Foreskin keratinocyte (primary cell): ENCODE measurements at places on chromosomes 5 and 9. TPM values are rescaled to one million over a fixed set of nuclear protein-coding genes. Genes with fewer than 3 reads are reported as not detected.

Gene ATG10
- total RNA-seq = 4.7 and 5.6 TPM in 2 replicates

GRCh38 chr5:146716636-146717035 is 161.9 kb downstream of the PPP2R2B start:
- no peak for DNase-seq

DNA sequence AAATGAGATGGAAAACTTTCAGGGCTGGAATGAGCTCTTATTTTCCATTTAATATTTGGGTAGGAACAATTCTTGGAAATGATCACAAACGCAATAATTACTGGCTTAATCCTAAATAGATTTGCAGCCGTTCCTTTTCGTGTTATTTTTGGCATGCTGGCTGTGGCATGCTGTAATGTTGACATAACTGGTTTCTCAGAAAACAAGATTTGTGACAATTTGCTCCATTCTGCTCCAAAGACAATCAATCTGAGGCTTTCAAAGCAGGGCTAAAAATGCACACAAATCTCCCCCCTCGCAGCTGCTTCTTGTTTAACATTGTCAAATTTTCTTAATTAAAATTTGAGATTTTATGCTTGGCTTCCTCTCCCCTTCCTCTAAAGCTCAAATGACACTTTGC is 151.2 kb downstream of the TTC39B start:
- DNase-seq = no peak

Gene CDH6
- total RNA-seq = not detected in 2 replicates

GRCh38 chr5:81014348-81014747 is 54.2 kb downstream of the RASGRF2 start:
- no peak for DNase-seq

Gene SPINK14
- total RNA-seq = not detected in 2 replicates

Gene LHFPL2
- total RNA-seq = 18.9 and 22.5 TPM in 2 replicates

- peak; percentile 33 for DNase-seq
Observed at GRCh38 chr9:91395106-91395552, 28.5 kb downstream of the NFIL3 start.

Gene ZDHHC11
- total RNA-seq = 0.67 and 1.7 TPM in 2 replicates

DNA sequence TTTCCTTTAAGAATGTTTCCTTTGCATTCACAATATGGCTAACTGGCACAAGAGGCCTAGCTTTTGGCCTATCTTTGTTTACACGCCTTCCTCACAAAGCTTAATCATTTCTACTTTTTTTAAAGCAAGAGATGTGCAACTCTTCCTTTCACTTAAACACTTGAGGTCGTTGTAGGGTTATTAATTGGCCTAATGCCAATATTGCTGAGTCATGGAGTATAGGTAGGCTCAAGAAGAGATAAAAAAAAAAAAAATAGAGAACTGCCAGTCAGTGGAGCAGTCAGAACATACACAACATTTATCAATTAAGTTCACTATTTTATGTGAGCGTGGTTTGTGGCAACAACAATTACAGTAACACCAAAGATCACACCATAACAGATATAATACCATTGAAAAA is 5.9 kb downstream of the FKBP15 start:
- DNase-seq = peak; percentile 44

GRCh38 chr5:27821681-27822080 is 783.3 kb upstream of the CDH9 start:
- DNase-seq = peak; percentile 24

- no peak for DNase-seq
Observed at GRCh38 chr9:74817281-74817810, 70.4 kb downstream of the TRPM6 start.

- no peak for DNase-seq
Observed at GRCh38 chr9:75574569-75574968, 315.9 kb upstream of the PCSK5 start.

Gene CLIC3
- total RNA-seq = 0.95 and 1.7 TPM in 2 replicates

Gene KDM4C
- 12.1 and 12.2 TPM in 2 replicates for total RNA-seq

DNA sequence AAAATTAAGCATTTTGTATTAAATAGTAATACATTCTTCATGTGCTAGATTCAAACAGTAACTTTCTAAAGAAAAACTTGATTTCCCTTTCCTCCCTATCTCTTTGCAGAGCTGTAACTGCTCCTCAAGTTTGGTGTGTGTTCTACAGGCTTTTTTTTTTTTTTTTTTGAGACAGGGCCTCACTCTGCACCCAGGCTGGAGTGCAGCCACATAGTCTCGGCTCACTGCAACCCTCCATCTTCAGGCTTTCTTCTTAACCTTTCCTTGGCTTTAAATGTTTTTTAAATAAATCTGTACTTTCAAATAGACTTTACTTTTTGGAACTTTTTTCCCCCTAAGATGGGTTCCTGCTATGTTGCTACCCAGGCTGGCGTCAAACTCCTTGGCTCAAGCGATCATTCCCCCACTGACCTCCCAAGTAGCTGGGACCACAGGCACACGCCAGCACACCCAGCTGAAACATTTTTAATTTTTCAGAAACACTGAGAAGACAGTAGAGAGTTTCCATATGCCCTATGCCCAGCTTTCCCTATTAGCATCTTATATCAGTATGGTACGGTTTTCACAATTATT is 9.1 kb downstream of the NDFIP1 start:
- no peak for DNase-seq

Gene MCTP1
- total RNA-seq = 0.44 and 1.3 TPM in 2 replicates

DNA sequence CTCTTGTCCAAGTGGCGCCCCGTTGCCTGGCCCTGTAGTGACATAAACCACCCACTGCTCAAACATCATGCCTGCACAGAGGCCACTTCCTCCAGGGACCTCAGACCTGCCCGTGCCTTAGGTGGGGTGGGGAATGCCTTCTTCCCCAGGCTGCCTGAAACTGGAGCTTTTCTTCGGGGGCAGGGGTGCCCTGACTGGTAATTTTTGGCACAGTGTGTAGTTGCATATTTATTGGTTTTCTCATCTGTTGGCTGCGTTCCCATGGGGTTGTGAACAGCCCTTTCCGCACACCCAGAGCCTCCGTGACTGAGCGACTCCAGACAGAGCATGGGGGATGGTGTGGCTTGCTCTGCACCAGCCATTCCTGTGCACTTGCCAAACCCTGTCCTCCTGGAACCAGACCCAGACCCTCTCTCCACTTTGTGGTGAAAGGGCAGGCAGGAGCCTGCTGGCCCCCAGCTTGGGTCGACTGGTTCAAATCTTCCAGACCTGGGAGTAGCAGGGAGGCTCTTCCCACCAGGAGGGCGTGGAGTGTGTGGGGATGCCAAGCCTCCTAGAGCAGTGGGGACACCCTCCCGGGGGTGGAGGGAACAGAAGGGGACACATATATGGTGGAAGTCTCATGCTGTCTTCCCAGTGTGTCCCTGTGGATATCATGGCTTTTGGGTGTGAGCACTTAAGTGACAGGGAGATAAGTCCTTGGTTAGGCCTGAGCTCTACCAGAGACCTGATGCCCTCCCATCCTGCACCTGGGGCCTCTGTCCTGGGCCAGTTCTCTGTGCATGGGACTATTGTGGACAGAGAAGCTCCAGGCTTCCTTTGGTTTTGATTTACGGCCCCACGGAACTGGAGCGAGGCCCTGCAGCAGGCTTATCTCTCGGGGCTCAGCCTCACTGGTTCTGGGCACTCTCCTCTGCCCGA is 39.6 kb downstream of the WNK2 start:
- DNase-seq = peak; percentile 91

GRCh38 chr9:5869315-5870019 is 21.2 kb upstream of the MLANA start:
- no peak for DNase-seq

DNA sequence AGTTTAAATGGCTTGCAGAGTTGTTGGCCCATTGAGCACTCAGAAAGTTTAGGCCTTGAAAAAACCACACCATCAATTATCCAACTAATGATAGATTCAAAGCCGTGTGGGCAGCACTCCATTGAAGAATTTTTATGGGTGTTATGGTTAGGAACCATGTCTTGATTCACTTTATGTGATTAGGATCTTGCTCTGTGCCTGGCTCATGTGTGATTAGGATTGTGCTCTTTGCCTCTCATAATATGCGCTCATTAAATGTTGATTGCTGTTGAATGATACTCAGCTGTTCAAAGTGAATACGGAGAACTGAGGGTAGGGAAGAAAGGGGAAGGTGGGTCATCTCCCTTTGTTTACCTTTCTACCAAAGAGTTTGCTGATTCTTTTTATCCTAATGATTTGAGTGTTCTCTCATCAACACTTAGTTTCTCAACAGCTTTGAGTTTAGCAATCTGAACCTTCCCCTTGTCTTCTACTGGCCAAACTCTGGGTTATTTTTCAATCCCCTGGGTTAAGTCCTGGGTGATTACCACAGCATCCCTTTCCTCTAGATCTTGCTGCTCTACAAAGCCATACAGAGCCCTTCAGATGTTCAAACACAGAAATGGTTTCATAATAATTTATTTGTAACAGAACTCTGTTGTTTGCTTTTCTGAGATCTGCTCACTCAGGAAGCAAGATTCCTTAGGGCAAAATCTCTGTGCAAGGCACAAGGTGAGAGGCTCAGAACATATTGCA is 668.8 kb upstream of the RGMB start:
- DNase-seq = no peak

Gene NRG2
- total RNA-seq = 0.42 and 0.58 TPM in 2 replicates
